Stimulated activated naive CD8-positive, alpha-beta T cell treated with anti-CD3 and anti-CD28 coated beads, Interleukin-15, amount 100 ng/mL, for 72 hours (primary cell): ENCODE measurements at places on chromosomes 1 and 21.

- no peak for DNase-seq
Observed at GRCh38 chr1:216682752-216683151, 40.5 kb downstream of the ESRRG start.

DNA sequence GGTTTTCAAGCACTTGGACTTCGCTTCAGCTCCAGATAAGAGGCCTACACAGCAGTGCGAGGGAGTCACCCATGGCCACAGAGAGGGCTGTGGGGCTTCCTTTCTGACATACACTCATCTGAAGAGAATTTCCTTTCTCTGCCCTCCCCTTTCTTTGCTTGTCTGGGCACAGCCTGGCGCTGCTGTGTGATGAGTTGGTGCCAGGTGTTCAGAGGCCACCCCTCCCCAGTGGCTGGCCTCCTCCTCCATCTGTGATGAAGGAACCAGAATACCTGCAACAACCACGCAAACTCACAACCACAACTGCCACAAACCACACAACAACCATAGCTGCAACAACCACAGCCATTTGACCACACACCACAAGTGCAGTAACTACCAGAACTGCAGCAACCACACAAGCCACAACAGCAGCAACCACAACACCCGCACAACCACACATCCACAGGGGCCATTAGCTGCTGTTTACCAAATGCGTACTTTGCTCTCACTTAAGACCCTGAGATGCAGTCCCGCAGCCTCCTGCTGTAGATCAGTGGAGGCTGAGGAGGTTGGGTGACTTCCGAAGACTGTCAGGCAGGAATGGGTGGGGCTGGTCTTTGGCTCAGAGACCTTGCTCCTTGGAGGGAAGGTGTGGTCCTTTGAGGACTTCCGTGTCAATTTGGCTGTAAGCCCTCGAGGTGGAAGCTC is 71.1 kb downstream of the IER5 start:
- peak; percentile 75 for DNase-seq

GRCh38 chr21:45294509-45295291 is 7.0 kb upstream of the POFUT2 start:
- no peak for DNase-seq

- no peak for DNase-seq
Observed at GRCh38 chr1:4708840-4709507, 54.6 kb downstream of the AJAP1 start.

DNA sequence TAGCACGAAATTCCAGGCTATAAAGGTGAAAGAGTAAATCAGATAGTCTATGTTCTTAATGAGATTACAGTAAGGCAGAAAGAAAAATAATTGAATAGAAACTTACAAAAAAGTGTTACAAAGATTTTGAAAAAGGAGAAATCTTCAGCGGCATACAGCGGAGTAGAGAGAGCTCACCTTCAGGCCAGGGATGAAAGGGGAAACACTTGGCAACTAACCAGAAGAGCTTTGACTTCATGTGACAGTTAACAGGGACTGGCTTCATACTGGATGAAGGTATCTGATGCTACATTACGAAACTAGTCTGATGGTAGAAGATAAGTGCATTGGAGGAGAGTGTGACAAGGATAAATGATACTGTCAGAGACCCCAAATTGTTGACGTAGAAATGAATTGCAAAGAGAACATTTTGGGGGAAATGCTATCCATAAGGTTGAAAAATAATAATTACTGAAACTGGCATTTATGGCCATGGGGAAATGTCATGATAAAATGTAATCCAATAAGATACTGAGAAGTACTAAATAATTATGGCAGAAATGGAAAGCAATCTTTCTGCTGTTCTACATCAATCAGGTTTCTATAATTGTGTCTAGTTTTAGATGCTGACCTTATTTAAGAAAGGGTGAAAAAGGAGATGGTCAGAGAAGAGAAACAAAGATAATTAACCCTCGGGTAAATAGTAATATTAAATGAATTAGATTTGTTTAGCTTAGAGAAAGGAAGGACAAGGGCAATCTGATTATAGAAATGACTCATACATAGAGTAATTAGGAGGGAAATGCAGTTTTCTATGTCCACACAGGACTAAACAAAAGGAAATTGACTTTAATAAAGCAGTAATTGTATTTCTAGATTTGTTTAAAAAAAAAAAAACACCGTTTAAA is 808.7 kb downstream of the NCAM2 start:
- DNase-seq: no peak

GRCh38 chr1:67491280-67491679 is 61.1 kb upstream of the SERBP1 start:
- no peak for DNase-seq

- no peak for DNase-seq
Observed at GRCh38 chr1:229757226-229757625, 131.2 kb downstream of the URB2 start.

DNA sequence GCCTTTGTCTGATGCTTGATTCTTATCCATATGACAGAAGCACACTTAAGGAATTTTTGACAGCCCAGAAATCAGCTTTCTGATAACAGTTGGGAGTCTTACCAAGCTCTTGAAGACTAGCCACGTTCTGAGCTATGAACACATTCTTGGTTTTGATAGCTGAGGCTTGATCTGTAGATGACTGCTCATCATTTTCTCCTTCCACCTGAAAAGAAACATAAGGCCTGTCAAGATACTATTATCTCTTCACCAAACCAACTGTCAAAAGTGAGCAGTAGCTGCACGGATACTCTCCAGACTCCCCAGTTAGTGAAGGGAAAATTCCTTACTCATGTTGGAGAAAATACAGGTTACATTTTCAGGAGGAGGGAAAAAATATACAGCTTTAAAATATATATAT is 12.2 kb downstream of the UBR4 start:
- DNase-seq: no peak

DNA sequence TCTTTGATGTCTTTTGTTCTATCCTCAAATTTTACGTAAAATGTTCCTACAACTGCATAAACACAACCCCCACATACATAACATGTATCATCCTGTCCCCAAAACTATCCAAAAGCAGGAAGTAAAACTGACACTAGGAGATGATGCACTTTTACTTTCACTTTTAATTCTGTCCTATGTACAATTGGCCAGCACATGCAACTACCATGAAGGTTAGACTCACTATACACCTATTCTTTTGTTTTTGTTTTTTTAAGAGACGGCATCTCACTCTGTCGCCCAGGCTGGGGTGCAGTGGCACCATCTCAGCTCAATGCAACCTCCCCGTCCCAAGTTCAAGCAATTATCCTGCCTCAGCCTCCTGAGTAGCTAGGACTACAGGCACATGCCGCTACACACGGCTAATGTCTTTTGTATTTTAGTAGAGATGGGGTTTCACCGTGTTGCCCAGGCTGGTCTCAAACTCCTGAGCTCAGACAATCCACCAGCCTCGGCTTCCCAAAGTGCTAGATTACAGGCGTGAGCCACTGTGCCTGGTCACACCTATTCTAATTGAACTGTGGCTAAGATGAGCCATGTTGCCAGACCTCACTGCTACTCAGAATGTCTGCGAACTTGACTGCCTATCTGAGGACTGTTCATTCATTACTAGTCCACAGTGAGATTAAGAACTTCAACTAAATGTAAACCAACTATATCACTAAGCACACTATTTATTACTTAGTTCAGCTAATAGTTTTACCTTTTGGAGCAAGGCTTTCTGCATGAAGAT is 48.0 kb downstream of the TOR3A start:
- peak; percentile 23 for DNase-seq

DNA sequence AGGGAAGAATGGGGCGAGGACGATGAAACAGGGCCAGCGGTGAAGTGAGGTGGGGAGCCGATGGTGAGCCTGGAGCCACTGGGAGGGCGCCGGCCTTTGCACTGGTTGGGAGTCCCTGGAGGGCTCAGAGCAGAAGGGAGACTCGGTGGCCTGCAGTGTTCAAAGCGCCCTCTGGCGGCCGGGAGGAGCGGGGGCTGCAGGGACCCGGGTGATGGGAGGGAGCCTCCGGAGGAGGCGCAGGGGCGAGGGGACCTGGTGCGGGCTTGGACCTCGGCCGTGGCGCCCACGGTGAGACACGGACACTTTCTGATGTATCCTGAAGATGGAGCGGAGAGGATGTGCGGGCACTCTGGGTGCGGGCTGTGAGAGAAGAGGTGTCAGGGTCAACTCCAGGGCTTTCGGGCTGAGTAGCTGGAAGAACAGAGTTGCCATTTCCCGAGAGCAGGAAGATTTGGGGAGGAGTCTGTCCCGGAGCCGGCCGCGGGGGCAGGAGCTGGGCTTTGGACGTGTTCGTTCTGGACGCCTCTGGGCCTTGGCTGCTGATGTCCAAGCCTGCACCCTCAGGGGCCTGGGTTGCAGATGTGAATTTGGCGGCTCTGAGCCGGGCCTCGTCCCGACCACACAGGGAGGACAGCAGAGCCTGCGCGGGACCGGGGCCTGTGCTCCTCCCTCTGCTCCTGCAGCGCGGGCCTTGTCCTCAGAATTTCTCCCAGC is 29.7 kb downstream of the HEYL start:
- peak; percentile 72 for DNase-seq
